Common myeloid progenitor, CD34-positive (primary cell): ENCODE measurements at places on chromosomes 1 and 21.

DNA sequence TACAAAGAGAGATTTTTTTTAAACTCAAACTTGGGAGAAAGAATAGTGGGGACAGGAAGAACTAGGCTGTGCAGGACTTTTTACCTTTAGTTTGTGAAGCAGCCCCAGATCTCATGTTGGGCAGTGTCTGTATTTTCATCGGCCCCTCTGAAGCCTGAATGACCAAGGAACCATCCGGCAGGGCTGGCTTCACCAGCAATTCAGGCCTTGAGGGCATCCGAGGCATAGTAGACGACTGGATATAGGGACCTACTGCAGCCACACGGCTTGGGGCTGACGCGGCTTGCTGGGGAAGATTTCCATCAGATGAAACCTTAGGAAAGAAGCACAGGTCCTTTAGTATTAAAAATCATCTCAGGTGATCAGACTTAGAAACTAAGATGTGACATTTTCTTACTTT is 43.7 kb downstream of the TP53BP2 start:
- no peak for DNase-seq
- H3K27ac ChIP-seq: no peak overlapping the region
- peaks cover 36% of the 10 kb centered on the region for H3K36me3 ChIP-seq
- no peak overlapping the region for H3K4me3 ChIP-seq
- no peaks in the 10 kb centered on the region for H3K27me3 ChIP-seq

DNA sequence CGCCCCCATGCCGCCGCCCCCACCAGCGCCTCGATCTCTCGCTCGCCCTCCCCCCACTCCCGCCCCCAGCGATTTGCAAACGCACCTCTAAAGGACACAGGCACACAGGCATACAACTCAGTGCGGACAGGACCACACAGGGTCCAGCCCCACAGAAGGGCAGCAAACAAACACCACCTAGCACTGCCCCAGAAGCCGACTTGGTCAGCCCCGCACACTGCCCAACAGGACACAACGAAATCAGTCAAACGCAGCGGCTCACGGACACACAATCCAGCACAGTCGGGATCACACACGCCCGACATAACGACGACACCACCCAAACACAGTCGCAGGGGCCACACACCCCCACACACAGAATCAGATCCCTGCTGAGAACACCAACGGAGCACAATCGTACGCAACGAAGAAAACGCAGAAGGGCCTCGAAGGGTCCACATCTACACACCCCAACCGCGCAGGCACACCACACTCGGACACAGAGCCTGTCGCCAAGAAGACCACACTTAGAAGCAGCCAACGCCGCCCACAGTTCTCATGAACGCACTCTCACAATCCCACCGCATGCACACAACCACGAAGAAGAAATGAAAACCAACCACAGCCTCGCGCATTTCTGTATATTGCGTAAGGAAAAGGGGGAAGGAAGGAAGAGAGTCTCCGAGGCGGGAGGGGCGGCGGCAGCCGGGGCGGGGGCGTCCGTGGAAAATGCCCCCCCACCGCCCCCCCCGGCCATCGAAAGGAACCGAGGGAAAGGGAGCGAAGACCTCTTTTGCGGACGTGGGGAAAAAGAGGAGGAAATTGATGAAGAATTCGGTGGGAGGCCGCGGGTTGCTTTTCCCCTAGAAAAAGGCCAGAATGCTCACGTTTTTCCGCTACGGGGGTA is 481 bp downstream of the TAL1 start:
- peak overlapping the region; percentile 89 for H3K27ac ChIP-seq
- DNase-seq: peak; percentile 95
- no peaks in the 10 kb centered on the region for H3K27me3 ChIP-seq
- H3K4me1 ChIP-seq: peaks cover 9% of the 10 kb centered on the region
- H3K4me3 ChIP-seq: peak overlapping the region; percentile 57

- no peak overlapping the region for H3K27ac ChIP-seq
- peak; percentile 21 for DNase-seq
- H3K4me1 ChIP-seq: peaks cover 37% of the 10 kb centered on the region
- no peaks in the 10 kb centered on the region for H3K36me3 ChIP-seq
Measured at GRCh38 chr1:1062348-1063163, 11.6 kb downstream of the RNF223 start.

GRCh38 chr1:215082532-215083382 is at the start of gene KCNK2:
Gene KCNK2 (plus strand): TSS chr1:215082737. CDS start chr1:215083386, 649 bp downstream.
- DNase-seq: no peak
- no peak within 1 kb of the TSS for H3K4me3 ChIP-seq
- peaks cover 9% of the 10 kb centered on the region for H3K4me1 ChIP-seq
- H3K27ac ChIP-seq: no peak within 1 kb of the TSS
- peaks cover 32% of the 10 kb centered on the region for H3K27me3 ChIP-seq
- H3K36me3 ChIP-seq: no peaks in the 10 kb centered on the region

GRCh38 chr1:59431566-59432294 is 134.8 kb downstream of the FGGY start:
- no peaks in the 10 kb centered on the region for H3K36me3 ChIP-seq
- no peak overlapping the region for H3K4me3 ChIP-seq
- H3K4me1 ChIP-seq: no peaks in the 10 kb centered on the region
- DNase-seq: no peak
- H3K27ac ChIP-seq: no peak overlapping the region
- H3K27me3 ChIP-seq: no peaks in the 10 kb centered on the region
